Stimulated activated CD4-positive, alpha-beta T cell treated with anti-CD3 and anti-CD28 coated beads, Interleukin-1b, Interleukin-23, amount 100 ng/mL, for 1 hour (primary cell): ENCODE measurements at places on chromosomes 1 and 21.

DNA sequence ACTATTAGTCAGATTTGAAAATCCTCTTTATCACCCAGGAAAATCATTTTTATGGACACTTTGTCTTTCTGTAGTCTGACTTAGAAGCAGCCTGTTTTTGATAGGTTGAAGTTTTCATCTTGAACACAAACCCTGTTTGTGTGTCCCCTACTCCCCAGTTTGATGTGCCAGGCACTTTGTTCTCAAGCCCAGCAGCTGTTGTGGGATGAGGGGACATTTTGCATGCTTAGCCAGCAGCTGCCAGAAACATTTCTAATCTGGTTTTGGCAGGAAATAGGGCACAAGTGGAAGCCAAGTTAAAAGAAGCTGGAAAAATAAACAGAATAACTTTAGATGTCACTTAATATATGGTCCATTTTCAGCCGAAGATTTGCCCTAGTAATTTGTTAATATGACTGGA is 29.9 kb downstream of the ACTN2 start:
- DNase-seq, result no peak

GRCh38 chr1:50538476-50538875 is 115.2 kb upstream of the DMRTA2 start:
- DNase-seq, result no peak

DNA sequence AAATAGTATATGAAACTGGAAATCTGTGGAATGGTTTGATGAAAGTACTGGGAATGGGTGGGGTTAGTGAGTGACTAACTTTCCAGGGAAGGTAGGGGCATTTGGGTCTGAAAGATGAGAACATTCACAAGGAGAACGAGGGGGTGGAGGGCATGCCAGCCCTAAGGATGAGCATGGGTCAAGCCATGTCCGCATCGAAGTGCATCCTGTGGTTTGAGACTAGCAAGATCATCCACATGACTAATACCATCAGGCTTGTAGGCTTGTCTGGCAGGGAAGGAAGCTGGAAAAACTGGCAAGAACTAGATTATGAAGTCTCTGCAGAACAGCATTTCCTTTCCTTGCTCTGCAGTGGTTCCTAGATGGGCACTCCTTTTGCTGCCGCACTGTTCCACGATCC is 70.4 kb upstream of the UBE2U start:
- no peak for DNase-seq

GRCh38 chr1:9715536-9716226 is 64.2 kb downstream of the PIK3CD start:
- DNase-seq, result no peak

- no peak for DNase-seq
Measured at GRCh38 chr1:174408146-174408545, 39.6 kb upstream of the GPR52 start.

DNA sequence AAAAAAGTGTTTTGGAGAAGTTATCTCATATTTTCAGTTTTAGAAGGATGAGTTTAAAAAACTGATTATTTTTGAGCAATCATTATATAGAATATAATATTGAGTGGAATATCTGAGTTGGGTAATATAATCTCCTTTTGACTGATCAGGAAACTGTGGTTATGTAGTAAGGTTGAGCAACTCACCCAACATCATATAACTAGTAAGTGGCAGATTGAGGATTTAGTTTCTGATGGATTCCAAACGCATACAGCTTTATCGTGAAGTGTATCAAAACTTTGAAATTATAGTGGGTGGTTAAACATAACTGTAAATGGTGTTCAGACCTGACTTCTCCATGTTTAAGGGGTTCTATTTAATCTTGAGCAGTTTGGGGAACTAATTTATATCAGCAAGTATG is 98.6 kb downstream of the OLFM3 start:
- no peak for DNase-seq

DNA sequence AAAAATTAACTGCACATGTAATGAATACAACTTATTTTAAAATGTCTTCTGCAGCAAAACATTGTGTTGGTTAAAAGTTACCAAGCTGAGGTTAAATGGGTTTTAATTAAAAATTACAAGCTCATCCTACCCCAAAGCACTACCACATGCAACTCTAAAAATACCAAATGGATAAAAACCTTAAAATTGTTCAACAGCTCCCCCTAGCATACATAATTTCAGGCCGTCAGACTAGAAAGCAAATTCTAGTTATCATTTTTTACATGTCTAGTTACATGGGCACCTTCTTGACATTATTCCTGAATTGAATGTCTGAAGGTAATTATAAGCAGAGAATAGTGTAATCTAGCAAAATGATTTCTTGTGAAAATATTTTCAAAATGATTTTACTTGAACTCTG is 176.5 kb downstream of the C1orf21 start:
- no peak for DNase-seq

GRCh38 chr1:44021156-44021555 is 10.1 kb downstream of the SLC6A9 start:
- DNase-seq, result no peak

- DNase-seq, result no peak
Measured at GRCh38 chr1:112762541-112763500, 47.7 kb upstream of the PPM1J start.

GRCh38 chr1:29958271-29958670 is 721.9 kb downstream of the PTPRU start:
- no peak for DNase-seq

GRCh38 chr1:203040513-203041275 is 14.4 kb downstream of the PPFIA4 start:
- no peak for DNase-seq

GRCh38 chr1:75208862-75209261 is 74.7 kb downstream of the LHX8 start:
- DNase-seq, result no peak
